Stimulated activated CD4-positive, alpha-beta T cell treated with anti-CD3 and anti-CD28 coated beads, TNF-alpha, amount 100 ng/mL, for 48 hours (primary cell): ENCODE measurements at places on chromosomes 12 and 14.

DNA sequence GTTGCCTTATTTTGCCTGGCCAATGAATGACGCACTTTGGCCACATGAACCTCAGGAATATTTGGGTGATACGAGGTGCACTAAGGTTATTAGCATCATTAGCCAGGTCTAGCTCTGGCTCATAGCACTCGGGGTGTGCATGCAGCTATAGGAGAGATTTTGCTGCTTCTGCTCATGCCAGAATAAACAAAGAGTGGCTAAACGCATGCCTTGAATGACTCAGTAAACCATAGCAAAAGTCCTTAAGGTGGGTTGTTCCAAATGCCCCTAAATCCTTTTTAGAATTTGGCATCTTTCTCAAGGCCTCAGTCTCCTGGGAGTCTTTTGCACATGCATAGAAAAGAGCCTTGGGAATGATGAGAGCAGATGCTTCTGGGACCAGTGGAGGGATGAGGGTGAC, 343.7 kb upstream of the FKBP4 start:
- no peak for DNase-seq

DNA sequence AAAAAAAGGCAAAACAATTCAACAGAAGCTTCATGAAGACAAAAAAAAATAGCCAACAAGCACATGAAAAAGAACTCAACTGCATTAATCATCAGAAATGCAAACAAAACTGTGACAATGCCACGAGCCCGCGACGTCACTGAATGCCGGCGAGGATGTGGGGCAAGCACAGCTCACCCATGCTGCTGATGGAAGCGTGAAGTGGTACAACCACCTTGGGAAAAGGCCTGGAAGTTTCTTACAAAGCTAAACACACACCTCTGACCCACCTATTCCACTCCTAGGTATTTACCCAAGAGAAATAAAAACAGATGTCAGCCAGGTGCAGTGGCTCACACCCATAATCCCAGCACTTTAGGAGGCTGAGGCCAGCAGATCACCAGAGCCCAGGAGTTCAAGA, 10.5 kb downstream of the BTBD6 start:
- no peak for DNase-seq

GRCh38 chr12:55037351-55037987, 17.7 kb downstream of the NEUROD4 start:
- no peak for DNase-seq

GRCh38 chr14:103545915-103546651, 16.4 kb downstream of the BAG5 start:
- no peak for DNase-seq

- no peak for DNase-seq
Observed at GRCh38 chr12:76124456-76124855, 40.0 kb upstream of the NAP1L1 start.

GRCh38 chr12:93668919-93669418, 8.2 kb upstream of the CRADD start:
- DNase-seq: no peak

DNA sequence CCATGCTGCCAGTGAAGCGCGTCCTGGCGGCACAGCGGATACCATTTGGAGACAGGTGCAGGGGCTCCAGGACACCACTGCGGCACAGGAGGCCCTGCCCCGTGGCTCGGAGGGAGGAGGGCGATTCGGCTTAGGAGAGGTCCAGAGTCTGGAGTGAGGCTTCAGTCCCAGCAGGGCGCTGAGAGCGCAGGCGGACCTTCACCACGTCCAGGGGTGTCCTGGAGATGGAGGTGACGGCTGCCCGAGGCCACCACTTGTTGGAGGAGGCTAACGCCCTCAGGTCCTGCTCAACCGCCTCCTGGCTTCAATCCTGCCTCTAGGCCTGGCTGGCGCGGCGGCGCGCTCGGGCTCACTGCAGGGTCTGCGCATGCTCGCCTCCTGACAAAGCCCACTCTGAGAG, 45.7 kb downstream of the EIF2S3B start:
- no peak for DNase-seq

DNA sequence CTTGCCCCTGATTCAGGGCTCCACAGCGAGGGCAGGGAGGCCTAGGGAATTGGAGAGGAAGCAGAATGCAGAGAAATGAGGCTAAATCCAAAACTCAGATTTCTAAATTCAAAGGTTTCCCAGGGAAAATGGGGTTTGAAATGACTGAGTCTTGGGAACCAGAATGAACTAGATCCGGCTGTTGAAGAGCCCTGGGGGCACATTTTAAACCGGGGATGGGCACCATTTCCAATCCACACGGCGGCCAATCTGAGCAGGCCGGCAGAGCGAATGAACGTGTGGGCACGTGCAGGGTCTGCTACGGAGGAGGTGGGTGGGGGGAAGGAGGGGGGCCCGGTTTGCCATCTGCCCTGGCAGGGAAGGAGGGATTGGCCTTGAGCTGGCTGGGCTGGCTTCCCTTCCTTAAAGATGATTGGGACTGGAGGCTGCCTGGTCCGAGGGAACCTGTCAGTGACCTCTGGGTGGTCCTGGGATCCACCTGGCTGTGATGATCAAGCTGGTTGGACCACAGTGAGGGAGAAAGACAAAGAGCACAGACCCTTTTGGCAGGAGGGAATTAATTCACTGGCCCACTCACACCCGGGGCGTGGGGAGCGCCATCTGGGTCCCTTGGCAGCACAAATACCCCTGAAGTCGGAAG, 161.0 kb downstream of the RBM19 start:
- DNase-seq: no peak

- no peak for DNase-seq
Observed at GRCh38 chr12:11748903-11749302, 99.4 kb downstream of the ETV6 start.

DNA sequence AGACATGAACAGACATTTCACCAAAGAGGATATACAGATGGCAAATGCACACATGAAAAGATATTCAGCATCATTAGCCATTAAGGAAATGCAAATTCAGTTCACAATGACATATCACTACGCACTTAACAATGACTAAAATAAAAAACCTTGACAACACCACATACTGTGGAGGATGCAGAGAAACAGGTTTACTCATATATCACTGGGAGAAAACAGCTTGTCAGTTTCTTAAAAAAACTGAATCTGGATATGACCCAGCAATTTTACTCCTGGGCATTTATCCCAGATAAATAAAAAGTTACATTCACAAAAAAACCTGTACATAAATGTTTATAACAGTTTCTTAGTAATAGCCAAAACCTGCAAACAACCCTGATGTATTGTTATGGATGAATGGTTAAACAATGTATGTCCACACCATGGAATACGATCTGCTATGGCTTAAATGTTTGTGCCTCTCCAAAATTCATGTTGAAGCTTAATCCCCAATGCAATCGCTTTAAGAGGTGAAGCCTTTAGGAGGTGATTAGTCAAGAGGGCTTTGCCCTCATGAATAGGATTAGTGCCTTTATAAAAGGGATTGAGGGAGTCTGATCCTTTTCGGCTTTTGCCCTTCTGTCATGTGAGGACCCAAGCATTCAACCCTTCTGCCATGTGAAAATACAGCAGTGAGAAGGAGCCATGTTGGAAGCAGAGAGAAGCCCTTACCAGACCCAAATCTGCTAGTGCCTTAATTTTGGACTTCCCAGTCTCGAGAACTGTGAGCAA, 36.0 kb upstream of the PPP4R3A start:
- no peak for DNase-seq

DNA sequence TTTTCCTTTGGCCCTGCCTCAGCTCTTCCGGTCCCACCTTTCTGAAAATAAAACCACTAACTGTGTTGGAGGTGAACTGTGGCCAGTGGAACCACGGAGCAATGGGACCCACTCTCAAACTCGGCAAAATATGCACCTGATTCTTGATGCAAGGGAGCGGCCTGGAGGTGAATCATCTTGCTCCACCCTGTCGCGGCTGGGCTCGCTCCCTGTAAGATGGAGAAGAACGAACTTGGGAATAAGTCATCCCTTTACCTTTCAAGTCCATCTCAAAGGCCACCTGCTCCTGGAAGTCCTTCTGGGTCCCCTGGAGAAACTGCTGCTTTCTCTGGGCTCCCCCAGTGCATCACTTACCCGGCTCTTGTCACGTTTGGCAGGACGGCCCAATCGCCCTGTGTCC, 309.9 kb downstream of the BCL11B start:
- no peak for DNase-seq

GRCh38 chr12:49662998-49663843, 39.9 kb downstream of the PRPF40B start:
- peak; percentile 65 for DNase-seq

- DNase-seq: no peak
Observed at GRCh38 chr12:101793401-101793800, 37.4 kb downstream of the GNPTAB start.

DNA sequence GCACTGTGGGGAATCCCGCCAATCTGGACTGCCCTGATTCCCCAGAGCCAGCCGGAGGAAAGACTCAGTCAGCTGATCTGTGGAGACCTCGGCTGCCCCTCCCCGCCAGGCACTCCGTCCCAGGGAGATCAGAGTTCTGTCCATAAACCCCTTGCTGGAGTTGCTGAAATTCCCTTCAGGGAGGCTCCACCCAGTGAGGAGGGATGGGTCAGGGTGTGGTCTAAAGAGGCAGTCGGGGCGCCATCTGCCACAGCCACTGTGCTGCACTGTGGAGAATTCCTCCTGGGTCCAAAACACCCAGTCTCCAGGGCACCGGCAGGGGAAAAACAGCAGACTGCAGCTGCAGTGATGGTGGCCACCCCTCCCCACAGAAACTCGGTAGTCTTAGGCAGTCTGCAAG, 1922.3 kb upstream of the FLRT2 start:
- DNase-seq: no peak

DNA sequence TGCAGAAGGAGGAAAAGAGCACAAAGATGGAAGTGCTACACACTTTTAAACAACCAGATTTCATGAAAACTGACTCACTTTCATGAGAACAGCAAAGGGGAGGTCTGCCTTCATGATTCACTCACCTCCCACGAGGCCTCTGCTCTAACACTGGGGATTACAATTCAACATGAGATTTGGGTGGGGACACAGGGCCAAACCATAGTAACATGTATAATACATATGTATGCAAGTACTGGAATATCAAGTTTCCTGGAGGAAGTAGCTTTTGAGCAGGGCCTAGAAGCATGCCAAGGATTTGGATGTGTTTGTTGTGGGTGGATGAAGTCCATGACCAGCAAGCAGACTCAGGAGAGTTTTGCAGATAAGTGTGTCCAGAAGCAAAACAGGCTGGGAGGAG, 409.0 kb downstream of the RGS6 start:
- DNase-seq: no peak

GRCh38 chr12:65614259-65614889, 209.9 kb upstream of the HMGA2 start:
- no peak for DNase-seq

DNA sequence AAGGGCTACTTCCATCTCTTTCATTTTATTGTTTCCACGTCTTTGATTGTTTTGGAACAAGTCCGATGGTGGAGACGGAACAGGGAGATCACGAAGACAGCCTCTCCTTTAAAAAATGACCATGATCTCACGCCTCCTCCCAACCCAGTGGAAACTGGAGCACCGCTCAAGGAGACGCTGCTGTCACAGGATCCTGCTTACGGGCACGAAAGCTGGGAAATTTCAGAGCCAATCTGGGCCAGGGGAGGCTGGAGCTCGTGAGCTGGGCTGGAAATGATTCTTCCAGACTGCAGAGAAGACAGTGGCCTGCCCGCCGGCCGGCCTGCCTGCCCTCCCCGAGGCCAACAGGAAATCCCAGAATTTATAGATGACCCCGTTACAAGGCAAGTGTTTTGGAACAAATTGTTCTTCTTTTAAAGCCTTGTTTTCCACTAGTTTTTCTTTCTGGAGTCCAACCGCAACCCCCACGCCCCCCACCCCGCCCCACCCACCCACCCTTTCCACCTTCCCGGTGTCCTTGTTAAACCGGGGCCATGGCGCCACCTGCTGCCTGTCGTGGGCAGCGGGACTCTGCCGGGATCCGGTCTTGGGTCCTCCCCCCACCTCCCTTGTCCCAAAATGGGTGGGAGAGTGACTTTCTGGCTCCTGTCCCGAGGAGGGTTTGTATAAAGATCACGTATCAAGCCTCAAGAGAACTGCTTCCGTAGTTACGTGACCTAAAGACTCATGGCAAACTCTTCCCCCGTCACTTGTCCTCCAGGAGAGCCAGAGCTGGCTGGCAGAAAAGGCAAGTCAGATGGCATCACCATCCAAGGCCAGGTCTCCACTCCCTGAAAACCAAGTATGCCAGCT, 40.3 kb downstream of the MAP1LC3B2 start:
- DNase-seq: peak; percentile 45

- no peak for DNase-seq
Observed at GRCh38 chr14:98189062-98189461, 1082.9 kb downstream of the BCL11B start.

DNA sequence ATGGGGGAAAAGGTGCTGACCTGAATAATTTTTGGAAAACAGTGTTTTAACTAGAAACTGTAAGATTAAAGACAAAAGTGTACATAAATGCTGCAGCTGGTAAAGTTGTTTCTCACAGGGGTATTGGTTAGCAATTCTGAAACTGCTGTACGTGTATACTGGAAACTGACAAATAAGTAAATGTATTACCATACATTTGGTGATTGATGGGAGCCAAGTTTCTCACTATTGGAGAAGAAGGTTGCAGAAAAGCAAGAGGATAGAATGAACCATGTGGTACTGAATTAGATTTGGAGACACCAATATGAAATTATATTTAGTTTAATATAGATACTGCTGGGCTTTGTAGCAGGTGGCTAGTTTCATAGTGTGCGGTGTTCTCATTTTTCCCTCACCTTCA, 19.6 kb upstream of the FBXO33 start:
- DNase-seq: no peak

GRCh38 chr12:107903341-107904061, 129.0 kb downstream of the ASCL4 start:
- peak; percentile 37 for DNase-seq

DNA sequence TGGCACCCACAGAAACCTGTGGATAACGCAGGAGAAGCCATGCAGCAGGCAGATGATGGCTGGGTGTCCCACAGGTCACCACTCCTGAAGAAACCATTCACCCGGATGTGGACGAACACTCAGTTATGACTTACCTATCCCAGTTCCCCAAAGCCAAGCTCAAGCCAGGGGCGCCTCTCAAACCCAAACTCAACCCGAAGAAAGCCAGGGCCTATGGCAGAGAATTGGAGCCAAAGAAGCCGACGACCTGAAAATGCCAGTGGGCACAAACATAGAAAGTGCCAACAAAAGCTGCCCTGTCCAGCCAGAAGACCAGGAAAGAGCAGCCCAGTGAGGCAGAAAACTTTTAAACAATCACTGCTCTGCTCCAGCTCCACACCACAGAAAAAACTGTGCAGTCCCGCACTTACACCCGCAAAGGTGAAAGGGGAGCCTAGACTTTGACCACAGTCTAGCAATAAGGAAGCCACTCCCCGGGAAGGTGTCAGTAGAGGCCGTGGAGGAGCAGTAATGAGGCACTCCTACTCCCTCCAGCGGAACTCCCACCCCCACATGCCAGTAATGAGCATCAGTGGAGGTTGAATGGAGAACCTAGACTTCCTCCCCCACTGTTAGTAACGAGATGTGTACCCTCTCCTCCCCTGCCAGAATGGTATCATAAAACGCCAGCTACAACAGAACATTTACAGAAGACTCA, 6.0 kb upstream of the ACVRL1 start:
- DNase-seq: no peak

- DNase-seq: no peak
Observed at GRCh38 chr12:56339158-56339422, 406 bp downstream of the IL23A start.
